ENCODE measurements at places on chromosomes 2 and 18. TPM values are rescaled to one million over a fixed set of nuclear protein-coding genes. Genes with fewer than 3 reads are reported as not detected.

The CRYGC gene
- total RNA-seq, result not detected

The SPHKAP gene
- total RNA-seq, result not detected

The GPR35 gene
- 0.36 TPM for total RNA-seq

The HOXD1 gene
- not detected for total RNA-seq

The STAT4 gene
- 0.67 TPM for total RNA-seq

The FBXO36 gene
- total RNA-seq, result 5.5 TPM

The NEB gene
- 2.3 TPM for total RNA-seq
